ENCODE measurements at places on chromosomes 5 and 9.

DNA sequence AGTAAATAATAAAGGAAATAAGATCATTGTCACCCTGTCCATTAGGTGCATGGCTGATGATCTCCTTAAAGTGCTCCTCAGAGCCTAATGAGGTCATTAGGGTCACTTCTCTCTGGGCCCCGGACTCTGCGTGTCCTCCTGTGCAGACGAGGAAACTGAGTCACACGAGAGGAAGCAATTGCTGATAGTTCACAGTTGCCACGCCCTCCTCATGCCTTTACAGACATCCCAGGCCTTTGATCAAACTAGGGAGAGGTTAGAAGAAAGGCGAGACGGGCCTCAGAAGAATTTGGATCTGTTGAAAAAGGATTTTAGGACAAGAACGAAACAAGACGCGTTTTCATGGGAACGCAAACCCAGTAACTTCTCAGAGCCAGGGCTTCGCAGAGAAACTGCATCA lies 32.0 kb upstream of the MSX2 start:
- no peak for DNase-seq

GRCh38 chr5:157956271-157956885 lies 97.4 kb upstream of the CLINT1 start:
- no peak for DNase-seq

DNA sequence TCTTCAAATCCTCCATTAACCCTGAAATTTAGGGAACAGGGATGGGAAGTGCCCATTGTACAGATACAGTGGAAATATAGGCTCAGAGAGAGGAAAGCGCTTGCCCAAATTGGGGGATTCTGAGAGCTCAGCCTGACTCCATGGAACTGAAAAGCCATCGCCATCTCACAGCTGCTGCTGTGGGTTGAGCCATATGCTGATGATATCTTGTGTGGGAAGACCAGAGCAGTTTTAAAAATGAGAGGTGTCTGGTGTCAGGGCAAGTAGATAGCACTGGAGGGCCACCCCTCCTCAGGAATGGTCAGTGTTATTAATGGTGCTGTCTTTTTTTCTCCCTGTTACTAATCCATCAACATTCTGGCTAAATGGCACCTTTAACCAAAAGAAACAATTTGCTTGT lies 50.9 kb upstream of the C5orf58 start:
- DNase-seq = no peak

GRCh38 chr5:159242656-159243055 lies 20.4 kb upstream of the UBLCP1 start:
- no peak for DNase-seq

DNA sequence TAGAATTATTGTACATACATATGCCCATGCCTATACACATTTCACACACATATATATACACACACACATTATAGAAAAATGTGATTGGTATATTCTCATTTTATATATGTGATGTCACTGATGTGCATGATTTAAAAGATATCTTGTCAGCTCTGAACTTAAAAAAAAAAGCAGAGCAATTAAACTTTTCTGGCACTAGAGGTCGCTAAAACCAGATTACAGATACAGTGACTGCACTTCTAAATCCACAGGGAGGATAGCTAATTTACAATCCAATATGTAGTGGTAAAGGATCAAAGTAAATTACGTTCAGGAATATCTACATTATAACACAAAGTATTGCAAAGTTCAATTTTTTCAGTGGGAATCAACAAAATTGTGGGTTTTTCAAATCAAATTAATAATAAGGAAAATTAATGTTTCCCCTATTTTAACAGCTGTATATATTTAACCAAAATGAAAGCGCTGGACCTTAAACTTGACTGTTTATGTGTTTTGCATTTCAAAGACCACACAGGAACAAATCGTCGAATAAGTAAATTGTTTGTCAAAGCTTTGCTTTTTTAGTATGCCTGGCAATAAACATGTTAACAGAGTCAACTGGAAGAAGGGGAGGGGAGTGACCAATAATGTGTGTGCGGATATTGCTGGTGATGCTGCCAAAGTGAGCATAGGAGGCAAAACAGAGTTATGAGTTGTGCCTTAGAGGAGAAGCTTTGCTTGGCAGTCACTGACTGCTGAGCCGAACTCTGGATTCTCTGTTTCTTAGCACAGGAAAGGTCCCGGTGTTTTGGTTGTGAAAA lies 1201.4 kb upstream of the C9orf72 start:
- DNase-seq = no peak

DNA sequence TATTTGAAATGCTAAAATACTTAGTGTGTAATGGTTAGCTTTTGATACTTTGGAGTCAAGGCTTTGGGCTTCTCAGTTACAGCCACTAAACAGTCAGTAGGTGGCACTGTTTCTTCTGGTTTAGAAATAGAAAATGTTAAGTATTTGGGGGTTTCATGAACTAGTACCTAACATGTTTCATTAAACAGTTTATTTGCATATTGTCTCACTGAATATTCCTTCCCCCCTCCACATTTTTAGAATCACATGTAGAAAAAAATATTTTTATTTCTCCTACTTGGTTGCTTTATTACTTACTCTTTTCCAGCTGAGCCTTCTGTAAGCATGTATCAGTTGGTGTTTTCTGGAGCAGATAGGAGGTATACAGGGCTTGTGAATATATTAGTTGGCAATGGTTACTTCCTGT lies 48.0 kb downstream of the IPO11 start:
- DNase-seq = no peak

DNA sequence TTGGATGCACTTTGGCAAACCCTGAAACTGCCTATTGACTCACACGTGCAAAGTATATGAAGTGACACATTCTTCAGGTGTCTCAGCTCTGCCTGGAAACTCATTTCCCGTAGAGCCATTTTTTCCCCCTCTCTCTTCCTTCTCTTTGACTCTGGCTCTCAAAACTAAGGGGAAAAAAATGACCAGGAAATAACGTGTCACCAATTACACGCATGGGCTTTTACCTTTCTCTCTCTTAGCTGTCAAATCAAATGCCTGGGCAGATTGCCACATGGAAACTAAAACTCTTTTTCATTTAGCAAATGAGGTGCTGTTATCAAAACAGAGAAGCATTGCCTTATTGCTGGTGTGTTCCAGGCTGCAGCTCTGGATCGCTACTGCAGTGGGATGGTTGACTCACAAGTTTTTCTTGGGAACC lies 18.3 kb upstream of the IFNK start:
- no peak for DNase-seq

- no peak for DNase-seq
Observed at GRCh38 chr9:121233906-121234831, 32.5 kb upstream of the RAB14 start.

GRCh38 chr5:82564963-82565362 lies 286.8 kb upstream of the RPS23 start:
- no peak for DNase-seq

- no peak for DNase-seq
Observed at GRCh38 chr9:87447547-87448432, 49.9 kb upstream of the DAPK1 start.

DNA sequence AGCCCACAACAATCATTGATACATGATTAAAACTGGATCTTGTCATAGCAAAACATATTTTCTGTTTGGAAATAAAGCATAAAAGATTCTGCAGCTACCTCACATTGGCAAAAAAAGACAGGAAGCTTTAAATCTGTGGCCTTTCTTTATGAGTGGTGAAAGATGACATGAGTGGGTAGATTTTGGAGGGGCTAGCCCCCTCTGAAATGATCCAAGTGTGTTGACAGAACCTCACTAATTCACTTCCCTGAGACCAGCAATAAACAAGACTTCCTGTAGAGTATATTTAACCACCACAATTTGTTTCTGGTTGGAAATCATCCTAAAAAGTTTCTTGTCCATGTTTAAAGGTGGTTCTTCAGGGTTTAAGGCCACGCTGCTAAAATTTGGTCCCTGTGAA lies 530.8 kb downstream of the SPATA31D1 start:
- DNase-seq = no peak

DNA sequence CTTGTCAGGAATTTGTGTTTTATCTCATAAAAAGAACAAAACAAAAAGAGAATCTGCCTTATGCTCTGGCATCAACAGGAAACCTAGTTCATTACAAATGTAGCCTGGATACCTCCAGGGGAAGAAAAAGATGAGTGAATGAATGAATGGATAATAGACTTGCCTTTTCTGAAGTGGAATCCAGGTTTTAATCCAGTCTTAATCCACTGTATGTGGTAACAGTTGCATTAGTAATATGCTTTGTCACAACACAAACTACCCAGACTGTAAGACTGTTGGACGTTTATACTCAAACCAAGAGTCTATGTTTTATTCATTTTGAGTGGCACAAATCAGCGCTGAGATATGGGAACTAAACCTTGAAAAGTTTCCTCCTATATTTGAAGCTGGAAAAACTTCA lies 32.1 kb upstream of the MAP3K1 start:
- DNase-seq = no peak

DNA sequence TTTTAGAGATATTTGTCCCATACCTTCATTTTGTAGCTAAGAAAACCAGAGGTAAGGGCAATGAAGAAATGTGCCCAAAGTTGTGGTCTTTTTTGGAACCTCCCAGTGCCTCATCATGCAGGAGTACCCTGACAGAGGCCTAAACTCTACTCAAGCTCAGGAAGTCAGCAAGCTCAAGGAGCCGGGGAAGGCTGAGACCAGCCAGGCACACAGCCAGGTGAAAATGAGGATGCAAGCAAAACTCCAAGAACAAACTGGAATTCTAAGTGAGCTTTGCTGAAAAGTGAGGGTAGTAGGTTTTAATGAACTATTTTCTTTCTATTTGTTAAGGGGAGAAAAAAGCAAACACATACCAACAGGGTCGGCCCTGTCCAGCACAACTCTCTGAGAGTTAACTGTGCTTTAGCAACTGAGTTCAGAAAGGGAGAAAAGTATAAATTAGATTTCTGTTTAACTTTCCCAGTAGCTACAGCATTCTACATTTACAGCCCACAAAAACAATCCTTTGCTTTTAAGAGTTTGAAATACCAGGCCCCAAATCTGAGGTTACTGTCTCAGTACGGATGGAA lies 146.4 kb downstream of the GNAQ start:
- no peak for DNase-seq

DNA sequence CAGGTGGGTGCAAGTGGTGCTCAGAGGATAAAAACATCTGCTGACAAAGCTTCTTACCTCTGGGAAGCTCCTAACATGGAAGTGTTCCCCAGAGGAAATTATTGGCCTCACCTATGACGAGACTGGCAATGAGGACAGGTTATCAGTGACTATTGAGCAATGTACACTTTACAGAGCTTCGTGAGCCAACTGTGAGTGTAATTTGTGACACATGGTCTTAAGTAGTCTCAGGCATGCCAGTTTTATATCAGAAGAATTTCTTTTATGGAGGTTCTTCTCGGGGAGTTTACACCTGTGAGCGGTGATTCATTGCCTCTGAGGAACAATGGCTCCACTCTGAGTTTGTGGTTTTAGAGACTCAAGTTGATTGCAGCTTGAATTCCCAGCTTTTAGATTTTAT lies 11.3 kb downstream of the ANKDD1B start:
- no peak for DNase-seq

DNA sequence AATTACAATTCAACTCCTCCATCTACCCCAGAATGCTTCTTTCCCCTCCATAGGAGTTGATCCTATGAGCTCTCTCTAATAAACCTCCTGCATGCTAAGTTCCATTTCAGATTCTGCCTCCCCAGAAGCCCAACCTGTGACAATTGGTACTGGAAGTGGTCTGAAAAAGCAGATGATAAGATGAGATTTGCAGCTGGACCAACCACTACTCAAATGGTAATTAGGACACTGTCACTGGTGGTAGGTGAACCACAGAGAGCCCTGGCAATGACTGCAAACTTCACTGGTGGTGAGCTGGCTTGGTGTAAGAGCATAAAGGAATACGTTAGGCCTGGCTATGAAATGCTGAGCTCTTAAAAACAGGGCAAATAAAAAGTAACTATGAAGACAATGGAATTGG lies 112.6 kb downstream of the ESM1 start:
- no peak for DNase-seq

DNA sequence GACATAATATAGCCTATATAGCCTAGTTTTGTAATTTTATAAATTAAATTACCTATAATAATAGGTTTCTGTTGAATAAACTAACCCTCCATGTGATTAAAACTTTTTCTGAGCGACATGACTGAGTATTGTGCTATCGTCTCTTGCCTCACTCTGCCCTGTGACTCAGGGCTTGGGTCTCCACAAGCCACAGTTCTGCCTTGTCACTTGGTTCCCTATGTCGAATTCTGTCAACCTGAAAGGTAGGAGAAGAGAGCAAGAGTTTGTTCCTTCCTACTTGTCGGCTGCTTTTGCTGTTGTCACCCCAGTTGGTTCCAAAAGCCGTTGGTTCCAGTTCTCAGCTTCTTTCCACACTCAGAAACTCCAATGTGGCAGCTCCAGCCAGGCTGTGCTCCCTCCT lies 285.9 kb downstream of the PSAT1 start:
- DNase-seq = no peak

GRCh38 chr5:1787472-1788047 lies 12.1 kb downstream of the MRPL36 start:
- DNase-seq = no peak

- DNase-seq = no peak
Observed at GRCh38 chr5:177459819-177460628, 13.4 kb downstream of the DBN1 start.

DNA sequence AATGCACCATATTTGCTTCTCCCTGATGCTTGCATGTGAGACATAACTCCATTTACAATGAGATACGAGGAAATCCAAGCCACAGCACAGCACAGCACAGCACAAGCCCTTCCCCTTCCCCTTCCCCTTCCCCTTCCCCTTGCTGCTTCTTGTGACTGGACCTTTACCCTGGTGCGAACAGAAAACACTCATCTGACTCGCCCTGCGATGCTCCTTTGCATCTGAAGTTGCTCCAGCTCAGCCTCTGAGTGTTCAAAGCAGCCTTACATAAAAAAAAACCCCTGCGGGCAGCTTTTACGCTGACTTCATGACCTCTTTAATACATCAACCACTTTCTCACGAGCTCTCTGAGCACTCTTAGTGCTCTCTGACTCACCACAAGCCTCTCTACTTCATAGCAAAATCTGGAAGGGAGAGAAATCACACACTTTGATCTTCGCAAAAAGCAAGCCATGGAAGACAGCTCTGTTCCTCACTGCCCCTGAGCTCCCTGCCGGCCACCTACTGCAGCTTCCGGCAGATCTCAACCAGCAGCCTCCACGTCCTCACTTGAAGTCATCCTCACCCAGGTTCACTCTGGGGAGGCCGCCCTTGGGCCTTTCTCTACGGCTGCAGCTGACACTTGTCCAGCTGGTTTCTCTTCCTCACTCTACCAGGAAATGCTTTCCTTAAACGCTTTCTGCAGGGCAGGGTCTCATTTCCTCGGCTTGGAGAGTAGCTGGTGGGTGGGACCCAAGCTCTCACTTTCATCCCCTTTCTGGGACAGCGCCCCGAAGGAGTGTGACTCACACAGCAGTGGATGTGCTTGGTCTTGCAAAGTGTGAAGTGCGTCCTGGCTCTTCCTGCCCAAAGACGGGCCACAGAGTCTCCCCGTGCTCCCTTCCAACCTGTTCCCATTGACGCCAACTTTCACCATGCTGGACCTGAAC lies 5.3 kb downstream of the SLC34A1 start:
- no peak for DNase-seq

DNA sequence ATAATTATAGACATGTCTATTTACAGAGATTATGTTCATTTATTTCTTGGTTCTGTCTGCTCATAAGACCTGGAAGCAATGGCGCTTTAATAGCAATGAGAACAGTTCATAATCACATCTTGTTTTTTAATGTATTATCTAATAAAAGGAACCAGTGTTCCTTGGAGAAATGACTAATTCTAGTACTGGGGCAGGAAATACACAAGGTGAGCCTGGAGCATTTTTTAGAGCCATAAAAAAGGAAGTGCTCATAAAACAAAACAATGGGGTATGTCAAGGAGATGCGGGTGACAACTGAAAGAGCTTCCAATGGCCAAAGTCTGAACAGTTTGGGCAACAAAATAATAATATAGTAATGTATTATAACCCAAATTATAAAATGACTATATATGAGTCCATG lies 531.9 kb upstream of the CHD1 start:
- DNase-seq = no peak
